ENCODE measurements at places on chromosomes 11 and 22. TPM values are rescaled to one million over a fixed set of nuclear protein-coding genes. Genes with fewer than 3 reads are reported as not detected.

The TBX10 gene
- not detected for total RNA-seq

The ISX gene
- not detected for total RNA-seq

The OR6T1 gene
- not detected for total RNA-seq

The PYGM gene
- 0.95 TPM for total RNA-seq

The KIRREL3 gene
- not detected for total RNA-seq

The LDHAL6A gene
- not detected for total RNA-seq

The CREB3L1 gene
- total RNA-seq: not detected

The OR51B2 gene
- not detected for total RNA-seq

The MFRP gene
- total RNA-seq: not detected

The SUSD2 gene
- total RNA-seq: 0.42 TPM

The TREH gene
- not detected for total RNA-seq

The E2F8 gene
- 14.6 TPM for total RNA-seq

The PAMR1 gene
- not detected for total RNA-seq

The DEUP1 gene
- total RNA-seq: not detected

The GRAP2 gene
- total RNA-seq: 39.9 TPM

The IGF2 gene
- 10.7 TPM for total RNA-seq

Measured in activated CD8-positive, alpha-beta memory T cell treated with anti-CD3 and anti-CD28 coated beads for 36 hours (primary cell).